H1 (cell line): ENCODE measurements at places on chromosomes 6 and 20. TPM values are rescaled to one million over a fixed set of nuclear protein-coding genes. Genes with fewer than 3 reads are reported as not detected.

DNA sequence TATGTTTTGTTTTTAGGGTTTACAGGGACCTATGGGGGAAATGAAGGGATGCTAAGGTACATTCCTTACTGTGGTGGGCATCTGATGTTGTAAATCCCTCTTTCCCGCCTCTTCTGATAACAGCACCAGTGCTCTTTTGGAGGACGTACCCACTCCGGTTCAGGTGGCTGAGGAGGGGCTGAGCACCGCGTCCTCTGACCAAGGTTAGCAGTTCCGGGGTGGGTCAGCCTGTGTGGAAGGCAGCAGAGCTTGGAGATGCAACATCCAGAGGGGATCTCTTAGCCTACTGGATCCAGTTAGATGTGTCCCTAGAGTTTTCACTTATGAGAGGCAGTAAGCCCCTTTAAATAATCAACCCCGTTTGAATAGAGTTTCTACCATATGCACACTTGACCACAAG is 135.3 kb upstream of the KCNG1 start:
- no peaks in the 10 kb centered on the region for H3K36me3 ChIP-seq
- no peak for DNase-seq
- no peak overlapping the region for H3K4me3 ChIP-seq
- H3K4me1 ChIP-seq: no peaks in the 10 kb centered on the region
- H3K27me3 ChIP-seq: no peaks in the 10 kb centered on the region

DNA sequence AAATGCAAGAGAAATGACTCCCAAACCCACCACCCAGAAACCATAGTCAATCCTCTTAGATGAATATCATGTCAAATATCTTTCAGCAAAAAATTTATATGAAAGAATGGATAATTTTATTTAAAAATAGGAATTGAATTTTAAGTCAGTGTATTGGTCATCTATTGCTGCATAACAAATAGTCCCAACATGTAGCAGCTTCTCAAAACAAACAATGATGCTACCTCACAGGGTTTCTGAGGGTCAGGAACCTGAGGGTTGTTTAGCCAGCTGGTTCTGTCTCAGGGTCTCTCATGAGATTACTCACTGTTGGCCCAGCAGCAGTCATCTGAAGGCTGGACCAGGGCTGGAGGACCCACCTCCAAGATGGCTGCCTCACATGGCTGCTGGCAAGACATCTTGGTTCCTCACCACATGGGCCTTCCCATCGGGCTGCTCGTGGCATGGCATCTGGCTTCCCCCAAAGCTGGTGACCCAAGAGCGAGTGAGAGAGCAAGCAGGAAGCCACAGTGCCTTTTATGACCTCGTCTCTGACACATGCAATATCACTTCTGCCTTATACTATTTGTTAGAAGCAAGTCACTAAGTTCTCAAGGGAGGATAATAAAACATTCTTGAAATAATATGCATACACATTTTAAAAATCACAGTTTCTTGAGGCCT is 36.3 kb downstream of the BANF2 start:
- no peak overlapping the region for H3K4me3 ChIP-seq
- no peak overlapping the region for H3K27ac ChIP-seq
- H3K27me3 ChIP-seq: no peaks in the 10 kb centered on the region
- H3K36me3 ChIP-seq: no peaks in the 10 kb centered on the region
- H3K4me1 ChIP-seq: peaks cover 2% of the 10 kb centered on the region; the same call in 1 of the 2 replicates

KCNB1 gene
- total RNA-seq: 0.58 and 0.59 TPM in 2 replicates

TNNC2 gene
- total RNA-seq: 3.6 and 5.7 TPM in 2 replicates

DNA sequence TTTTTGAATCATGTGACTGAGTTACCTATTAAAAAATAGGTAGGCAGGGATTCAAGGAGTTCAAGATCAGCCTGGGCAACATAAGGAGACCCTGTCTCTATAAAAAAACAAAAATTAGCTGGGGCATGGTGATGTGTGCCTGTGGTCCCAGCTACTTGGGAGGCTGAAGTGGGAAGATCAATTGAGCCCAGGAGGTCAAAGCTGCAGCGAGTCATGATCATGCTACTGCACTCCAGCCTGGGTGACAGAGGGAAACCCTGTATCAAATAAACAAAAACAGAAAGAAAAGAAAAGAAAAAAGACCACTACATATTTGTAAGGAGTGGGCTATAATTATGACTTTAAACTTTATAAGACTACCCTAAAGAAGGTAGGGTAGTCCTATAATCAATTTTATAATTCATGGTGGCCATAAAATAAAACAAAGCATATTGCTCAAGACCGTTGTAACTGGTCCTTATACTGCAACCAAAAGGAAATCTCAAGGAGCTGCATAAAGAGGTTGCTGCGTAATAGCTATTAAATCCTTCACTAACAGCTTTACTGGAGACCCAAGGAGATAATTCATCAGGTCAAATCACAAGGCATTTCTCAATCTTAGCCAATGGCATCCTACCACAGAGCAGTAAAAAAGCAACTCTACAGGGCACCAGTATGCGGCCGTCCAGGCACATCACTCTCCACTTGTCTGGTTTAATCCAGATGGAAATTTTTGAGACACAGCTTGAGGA is 13.5 kb downstream of the PIGU start:
- no peaks in the 10 kb centered on the region; the same call in 1 of the 2 replicates for H3K36me3 ChIP-seq
- no peaks in the 10 kb centered on the region for H3K4me1 ChIP-seq
- no peak overlapping the region for H3K27ac ChIP-seq
- no peaks in the 10 kb centered on the region for H3K27me3 ChIP-seq
- no peak overlapping the region for H3K4me3 ChIP-seq
